ENCODE measurements at places on chromosomes 3 and 15. TPM values are rescaled to one million over a fixed set of nuclear protein-coding genes. Genes with fewer than 3 reads are reported as not detected.

DNA sequence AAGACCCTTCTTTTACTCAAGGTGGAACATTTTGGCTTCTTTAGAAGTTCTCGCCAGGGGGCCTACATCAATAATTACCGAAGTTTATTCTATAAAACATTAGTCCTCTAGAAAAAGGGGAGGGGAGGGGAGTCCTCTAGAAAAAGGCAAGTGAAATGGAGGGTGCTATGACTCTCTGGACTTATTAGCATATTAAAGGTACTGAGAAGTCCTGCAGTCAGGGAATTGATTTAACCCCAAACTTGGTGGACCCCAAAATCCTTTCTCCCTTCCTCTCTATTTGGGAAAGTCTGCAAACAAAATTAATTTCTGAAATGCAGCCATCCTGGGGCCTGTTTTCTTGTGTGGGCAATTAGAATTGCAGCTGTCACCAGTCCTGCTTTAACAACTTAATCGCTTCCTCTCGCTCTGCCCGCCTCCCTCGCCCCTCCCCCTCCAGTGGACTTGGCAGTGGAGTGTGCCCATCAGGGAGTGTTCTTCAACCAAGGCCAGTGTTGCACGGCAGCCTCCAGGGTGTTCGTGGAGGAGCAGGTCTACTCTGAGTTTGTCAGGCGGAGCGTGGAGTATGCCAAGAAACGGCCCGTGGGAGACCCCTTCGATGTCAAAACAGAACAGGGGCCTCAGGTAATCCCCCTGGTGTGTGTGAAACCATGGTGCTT, 18.9 kb upstream of the LRRK1 start:
- DNase-seq, result no peak

Gene QTRT2
- total RNA-seq, result 22.5 TPM

DNA sequence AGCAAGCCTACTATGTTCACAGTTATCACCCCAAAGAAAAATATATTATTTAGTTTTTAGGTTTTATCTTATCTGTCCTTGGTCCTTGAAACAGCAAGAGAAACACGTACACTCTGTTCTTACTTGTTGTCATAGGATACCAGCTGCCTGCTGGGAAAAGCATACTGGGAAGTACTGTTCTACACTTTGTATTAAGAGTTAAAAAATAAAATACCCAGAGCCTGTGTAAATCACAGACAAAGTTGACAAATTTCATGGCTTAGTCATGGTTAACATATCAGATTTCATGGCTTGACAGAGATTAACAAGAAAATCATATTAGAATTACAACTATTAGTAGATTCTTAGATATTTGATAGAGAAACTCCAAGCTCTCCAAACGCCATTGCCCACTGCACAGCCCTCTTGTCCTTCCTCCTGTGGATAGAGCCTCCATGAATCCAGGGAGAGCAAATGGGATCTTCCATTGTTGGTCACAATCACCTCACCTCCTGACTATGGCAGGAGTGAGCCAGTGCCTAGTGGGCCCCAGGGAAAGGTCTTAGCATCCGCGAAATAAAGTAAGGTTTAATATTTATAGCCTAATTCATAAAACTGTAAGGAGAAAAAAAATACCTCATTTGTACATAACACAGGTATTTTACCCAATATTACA, 128.1 kb upstream of the WNT5A start:
- no peak for DNase-seq

Gene C3orf22
- total RNA-seq, result not detected

GRCh38 chr3:16399473-16399872, 114.0 kb downstream of the RFTN1 start:
- DNase-seq, result no peak

- DNase-seq, result no peak
Observed at GRCh38 chr15:99467853-99468464, 97.8 kb upstream of the MEF2A start.

DNA sequence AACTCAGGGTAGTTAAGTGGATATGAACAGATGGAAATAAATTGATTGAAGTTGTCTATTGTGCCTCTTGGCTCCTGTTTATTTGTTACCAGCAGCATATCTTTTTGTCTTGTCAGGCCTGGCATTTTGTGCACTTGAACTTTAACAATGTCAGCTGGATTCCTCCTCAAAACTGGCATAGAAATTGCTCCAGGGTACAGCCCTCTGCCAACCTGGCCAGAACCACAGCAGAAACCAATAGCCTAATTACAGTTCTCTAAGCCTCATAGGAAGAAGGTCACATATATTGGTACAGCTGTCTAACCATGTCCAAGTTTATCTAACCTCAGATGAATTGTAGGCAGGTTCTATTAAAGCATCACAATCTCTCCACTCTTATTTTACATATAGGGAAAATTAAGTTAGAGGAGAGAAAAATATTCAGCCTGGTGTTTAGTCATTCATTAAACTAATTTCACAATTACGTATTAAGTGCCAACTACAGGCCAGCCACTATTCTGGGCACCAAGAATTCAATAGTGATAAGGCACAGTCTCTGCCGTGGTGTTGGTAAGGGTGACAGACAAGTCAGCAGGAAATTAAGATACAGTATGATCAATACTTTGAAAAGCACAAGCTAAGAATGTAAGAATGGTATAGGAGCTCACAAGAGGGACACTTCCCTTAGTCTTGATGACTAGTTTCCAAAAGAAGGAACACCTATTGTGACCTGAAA, 452.9 kb upstream of the NECTIN3 start:
- no peak for DNase-seq

DNA sequence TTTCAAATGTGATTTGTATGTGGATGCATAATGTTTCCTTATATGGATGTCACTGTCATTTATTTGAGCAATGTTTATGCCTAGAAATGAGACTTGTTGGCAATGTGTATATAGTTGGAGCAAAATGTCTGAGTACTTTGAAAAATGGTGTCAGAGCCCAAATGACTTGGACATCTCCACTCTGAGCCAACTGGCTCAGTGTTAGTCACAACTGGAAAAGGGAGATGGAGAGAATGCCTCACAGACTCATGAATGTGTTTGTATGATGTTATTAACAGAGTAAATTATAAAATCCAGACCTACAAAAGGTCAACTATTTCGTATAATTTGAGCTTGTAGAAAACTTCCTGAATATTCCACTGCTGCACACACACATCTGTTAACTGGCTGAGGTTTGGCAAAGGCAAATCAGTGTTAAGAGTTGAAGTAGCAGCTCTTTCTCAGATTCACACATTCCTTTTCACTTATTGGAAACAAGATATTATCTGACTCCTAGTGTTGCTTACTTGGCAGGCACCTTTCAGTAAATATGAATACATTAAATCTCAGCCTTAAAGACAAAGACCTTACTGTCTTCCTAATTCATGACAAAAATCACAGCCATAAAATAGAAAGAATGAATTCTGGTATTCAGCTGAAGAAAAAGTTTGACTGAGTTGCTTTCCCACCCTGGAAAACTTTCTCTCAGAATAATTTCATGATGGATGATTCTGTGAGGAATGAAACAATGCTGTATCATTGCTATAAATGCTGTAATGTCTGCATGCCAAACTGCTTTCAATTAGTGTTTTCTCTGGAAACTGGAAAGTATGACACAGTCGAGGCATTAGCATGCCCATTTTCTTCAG, 27.0 kb downstream of the ADIPOQ start:
- DNase-seq, result no peak

GRCh38 chr3:135040321-135041240, 245.5 kb downstream of the EPHB1 start:
- no peak for DNase-seq

GRCh38 chr15:77548589-77549557, 83.8 kb downstream of the LINGO1 start:
- DNase-seq, result no peak

DNA sequence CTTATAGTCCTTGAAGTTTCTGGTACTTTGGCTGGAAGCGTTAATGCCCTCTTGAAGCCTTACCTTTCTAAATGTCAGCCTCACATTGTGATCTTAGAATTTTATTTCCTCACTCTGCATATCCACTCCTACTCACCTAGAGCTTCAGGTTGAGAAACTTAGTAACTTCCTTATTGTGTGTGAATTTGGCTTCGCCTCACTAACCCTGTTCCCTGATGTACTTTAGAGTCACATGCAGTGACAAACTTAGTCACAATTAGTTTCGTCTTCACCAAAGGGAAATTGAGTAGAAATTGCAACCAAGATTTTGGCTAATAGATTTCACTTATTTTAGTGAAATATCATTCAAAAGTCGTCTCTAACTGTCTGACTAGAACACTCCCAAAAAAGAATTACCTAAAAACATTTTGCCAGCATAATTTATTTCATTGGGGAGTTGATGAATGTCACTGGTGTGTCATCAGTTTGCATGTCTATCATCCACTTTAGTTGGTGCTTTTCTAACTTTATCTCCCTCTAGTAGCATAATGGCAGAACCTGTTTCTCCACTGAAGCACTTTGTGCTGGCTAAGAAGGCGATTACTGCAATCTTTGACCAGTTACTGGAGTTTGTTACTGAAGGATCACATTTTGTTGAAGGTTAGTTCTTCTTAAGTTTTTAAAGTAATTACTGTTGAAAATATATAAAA, 960 bp downstream of the MFN1 start:
- DNase-seq, result no peak

Gene MED12L
- 0.69 TPM for total RNA-seq

DNA sequence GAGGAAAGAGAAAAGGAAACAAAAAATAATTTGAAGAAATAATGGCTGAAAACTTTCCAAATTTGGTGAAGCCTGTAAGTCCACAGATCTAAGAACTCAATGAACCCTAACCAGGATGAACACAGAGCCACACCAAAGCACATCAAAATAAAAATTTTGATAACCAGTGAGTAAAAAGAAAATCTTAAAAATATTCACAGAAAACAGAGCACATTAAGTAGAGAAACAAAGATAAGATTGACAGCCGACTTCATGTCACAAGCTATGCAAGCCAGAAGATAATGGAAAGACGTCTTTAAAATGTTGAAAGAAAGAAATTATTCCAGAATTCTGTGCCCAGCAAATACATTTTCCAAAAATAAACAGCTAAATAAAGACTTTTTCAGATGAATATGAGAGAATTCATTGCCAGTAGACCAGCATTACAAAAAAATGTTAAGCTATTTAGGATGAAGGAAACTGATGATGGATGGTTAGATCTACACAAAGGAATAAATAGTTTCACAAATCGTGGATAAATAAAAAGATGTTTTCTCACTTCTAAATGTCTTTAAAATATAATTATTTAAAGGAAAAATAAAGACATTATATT, 140.2 kb upstream of the SKOR1 start:
- DNase-seq, result no peak

Gene EPHA6
- total RNA-seq, result not detected

Gene TMIE
- total RNA-seq, result 1.7 TPM

DNA sequence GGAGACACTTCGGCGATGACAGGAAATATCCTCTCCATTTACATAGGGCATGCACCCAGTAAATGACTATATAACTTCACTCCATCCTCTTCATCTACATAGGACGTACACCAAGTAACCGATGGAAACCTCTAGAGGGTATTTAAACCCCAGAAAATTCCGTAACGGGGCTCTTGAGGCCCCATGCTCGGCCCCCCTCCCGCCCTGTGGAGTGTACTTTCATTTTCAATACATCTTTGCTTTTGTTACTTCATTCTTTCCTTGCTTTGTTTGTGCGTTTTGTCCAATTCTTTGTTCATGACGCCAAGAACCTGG, 7.5 kb upstream of the FAM107A start:
- DNase-seq, result no peak

- no peak for DNase-seq
Observed at GRCh38 chr15:39728845-39729244, 53.8 kb downstream of the FSIP1 start.

Gene MESP2
- total RNA-seq, result not detected

- DNase-seq, result no peak
Observed at GRCh38 chr15:35810007-35810406, 264.0 kb upstream of the DPH6 start.

Gene KLF15
- 44.6 TPM for total RNA-seq

Gene TMEM207
- total RNA-seq, result not detected

DNA sequence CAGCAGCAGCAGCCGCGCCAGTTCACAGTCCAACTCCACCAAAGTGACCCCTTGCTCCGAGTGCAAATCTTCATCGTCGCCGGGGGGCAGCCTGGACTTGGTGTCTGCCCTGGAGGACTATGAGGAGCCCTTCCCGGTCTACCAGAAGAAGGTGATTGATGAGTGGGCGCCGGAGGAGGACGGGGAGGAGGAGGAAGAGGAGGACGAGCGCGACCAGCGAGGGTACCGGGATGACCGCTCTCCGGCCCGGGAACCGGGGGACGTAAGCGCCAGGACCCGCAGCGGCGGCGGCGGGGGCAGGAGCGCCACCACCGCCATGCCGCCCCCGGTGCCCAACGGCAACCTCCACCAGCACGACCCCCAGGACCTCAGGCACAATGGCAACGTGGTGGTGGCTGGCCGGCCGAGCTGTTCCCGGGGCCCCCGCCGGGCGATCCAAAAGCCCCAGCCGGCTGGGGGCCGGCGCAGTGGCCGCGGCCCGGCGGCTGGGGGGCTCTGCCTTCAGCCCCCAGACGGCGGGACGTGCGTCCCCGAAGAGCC, 224.1 kb upstream of the IL12A start:
- DNase-seq, result no peak

Gene LHFPL4
- total RNA-seq, result not detected

Gene CPEB1
- 2.5 TPM for total RNA-seq

- DNase-seq, result no peak
Observed at GRCh38 chr3:172186607-172187006, 147.2 kb downstream of the FNDC3B start.

Gene ADCY5
- 4.0 TPM for total RNA-seq

Gene SLC22A14
- 0.20 TPM for total RNA-seq

DNA sequence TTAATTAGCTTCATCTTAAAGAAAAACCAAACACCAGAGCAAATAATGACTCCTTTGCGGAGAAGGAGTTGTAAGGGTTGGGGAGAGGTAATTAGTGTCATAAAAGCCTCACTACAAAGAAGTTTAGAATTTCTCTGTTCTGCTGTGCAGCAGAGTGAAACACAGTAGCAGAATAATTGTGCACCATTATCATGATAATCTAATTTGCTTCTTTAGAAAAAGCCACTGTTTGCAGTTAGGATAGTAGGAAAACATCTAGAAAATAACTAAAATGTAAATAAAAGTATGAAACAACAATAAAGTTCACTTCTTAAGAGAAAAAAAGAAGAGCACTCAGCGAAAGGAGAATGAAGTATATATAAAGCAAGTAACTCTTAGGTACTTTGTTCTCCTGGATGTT, 5.5 kb downstream of the SHOX2 start:
- DNase-seq, result no peak

GRCh38 chr15:70763950-70764730, 782 bp upstream of the UACA start:
- DNase-seq, result no peak

DNA sequence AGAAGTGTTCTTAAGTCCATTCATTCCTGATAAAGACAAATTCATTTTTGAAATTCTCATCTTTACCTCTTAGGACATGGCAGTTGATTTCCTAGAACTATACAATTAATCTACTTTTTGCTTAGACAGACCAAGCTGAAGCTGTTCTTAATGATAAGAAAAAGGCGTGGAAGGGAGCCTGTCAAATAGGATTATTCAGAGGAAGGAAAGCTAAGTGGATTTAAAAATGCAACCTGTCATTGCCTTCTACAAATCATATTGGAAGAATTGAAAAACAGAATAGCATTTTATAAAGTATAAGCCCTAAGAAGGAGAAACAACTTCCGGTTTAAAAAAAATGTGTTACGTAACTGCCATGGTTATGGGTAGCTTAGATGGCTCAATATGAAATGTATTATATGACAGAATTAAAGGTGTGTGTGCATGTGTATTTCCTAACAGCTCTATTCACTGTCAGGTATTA, 81.2 kb upstream of the RAP2B start:
- DNase-seq, result no peak
